Activated T-helper 1 cell treated with anti-CD3 and anti-CD28 coated beads, Interleukin-12 subunit alpha, Interleukin-12 subunit beta, Interleukin-2, Interleukin-4 antibody, amounts not matched to agents 30 ng/mL and 10 ng/mL and 1 ng/mL, durations not matched to agents 14 hours and 24 hours and 36 hours (primary cell): ENCODE measurements at places on chromosomes 5 and 9. TPM values are rescaled to one million over a fixed set of nuclear protein-coding genes. Genes with fewer than 3 reads are reported as not detected.
A peak's percentile ranks its signal among the peaks of the same experiment; 100 is the strongest.

Gene CDC23
- total RNA-seq, result 48.0 and 50.4 TPM in 2 replicates

Gene PCDHGB1
- total RNA-seq, result 0.18 and 0.32 TPM in 2 replicates

Gene CAST
- total RNA-seq, result 104 and 112 TPM in 2 replicates

Gene KCNN2
- total RNA-seq, result not detected in 2 replicates

Gene TLX3
- total RNA-seq, result not detected in 2 replicates

DNA sequence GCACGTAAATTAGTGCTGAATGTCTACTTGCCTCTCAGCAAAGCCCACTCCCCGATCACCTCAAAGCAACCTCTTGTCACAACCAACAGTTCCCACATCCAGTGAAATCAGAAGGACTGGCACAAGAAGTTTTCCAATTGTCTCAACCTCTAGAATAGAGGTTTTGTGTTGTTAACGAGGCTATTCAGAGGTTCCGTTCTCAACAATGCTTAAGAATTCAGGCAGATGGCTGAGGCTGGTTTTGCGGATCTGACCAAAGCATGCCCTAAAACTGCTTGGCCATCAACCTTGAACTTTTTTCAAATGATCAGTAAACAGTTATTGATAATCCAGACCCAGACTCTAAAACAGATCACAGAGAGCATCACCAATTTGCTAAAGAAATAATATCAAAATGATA lies 52.9 kb downstream of the MAPKAP1 start:
- H3K27ac ChIP-seq, result no peak overlapping the region
- DNase-seq, result no peak
- H3K36me3 ChIP-seq, result peaks cover 26% of the 10 kb centered on the region
- H3K4me1 ChIP-seq, result peaks cover 41% of the 10 kb centered on the region

DNA sequence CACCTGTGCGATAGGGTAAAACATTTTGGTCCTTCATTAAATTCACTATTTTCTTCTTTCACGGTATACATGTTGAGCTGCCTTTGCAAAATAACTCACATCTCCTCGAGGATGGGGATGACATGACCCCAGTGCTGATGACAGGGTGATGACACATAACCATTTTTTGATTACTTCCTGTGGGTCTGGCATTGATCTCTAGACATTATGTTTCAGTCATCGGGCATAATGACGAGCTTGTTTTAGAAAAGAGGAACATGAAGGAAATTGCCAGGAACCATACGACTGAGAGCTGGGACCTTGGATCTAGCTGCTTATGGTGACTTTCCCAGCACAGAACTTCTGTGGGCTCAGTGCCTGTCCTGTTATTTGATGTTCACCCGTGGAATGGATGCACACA lies 25.2 kb downstream of the COL5A1 start:
- no peak overlapping the region for H3K4me3 ChIP-seq
- H3K36me3 ChIP-seq, result no peaks in the 10 kb centered on the region

- peak overlapping the region; percentile 66 for H3K4me3 ChIP-seq
- peaks cover 67% of the 10 kb centered on the region for H3K4me1 ChIP-seq
- peaks cover 9% of the 10 kb centered on the region for H3K36me3 ChIP-seq
- no peaks in the 10 kb centered on the region for H3K27me3 ChIP-seq
- DNase-seq, result no peak
Measured at GRCh38 chr5:40224421-40224820, 455.3 kb upstream of the PTGER4 start.

GRCh38 chr5:107860044-107860443 lies 189.3 kb upstream of the EFNA5 start:
- no peak overlapping the region for H3K27ac ChIP-seq
- H3K27me3 ChIP-seq, result no peaks in the 10 kb centered on the region
- H3K4me3 ChIP-seq, result no peak overlapping the region
- no peaks in the 10 kb centered on the region for H3K36me3 ChIP-seq

- DNase-seq, result no peak
- H3K4me1 ChIP-seq, result peaks cover 87% of the 10 kb centered on the region
- peak overlapping the region; percentile 45 for H3K4me3 ChIP-seq
Measured at GRCh38 chr9:33162721-33163311, 4.3 kb downstream of the B4GALT1 start.

DNA sequence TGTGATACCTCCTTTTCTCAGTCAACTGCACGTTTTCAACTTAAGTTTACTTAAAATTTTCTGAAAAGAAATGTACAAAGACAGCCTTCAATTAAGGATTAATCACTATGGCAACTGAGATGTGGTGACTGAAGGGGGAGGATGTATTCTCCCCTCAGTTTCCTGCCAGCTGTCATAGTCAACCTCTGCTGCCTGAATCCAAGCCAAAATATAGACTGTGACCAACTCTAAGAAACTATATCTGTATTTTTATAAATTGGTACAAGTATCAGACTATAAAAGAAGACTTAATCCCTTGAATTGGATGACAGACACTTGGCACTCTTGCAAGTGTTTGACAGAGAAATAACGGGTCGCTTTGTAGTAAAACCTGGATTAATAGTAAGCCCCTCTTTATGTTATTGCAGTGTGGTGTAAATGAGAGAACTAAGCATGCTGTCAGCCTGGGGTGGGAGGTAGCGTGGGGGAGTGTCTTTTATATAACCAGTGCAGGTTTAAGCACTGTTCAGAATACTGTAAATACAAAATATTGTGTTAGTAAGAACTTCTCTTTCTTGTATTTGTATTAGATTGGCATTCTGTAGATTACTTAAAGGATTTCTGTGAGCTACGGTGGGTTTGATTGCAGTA lies 106.4 kb downstream of the ERCC6L2 start:
- peaks cover 17% of the 10 kb centered on the region for H3K4me1 ChIP-seq
- no peak overlapping the region for H3K27ac ChIP-seq
- no peak overlapping the region for H3K4me3 ChIP-seq
- DNase-seq, result no peak
- peaks cover 34% of the 10 kb centered on the region for H3K36me3 ChIP-seq
- H3K27me3 ChIP-seq, result no peaks in the 10 kb centered on the region

DNA sequence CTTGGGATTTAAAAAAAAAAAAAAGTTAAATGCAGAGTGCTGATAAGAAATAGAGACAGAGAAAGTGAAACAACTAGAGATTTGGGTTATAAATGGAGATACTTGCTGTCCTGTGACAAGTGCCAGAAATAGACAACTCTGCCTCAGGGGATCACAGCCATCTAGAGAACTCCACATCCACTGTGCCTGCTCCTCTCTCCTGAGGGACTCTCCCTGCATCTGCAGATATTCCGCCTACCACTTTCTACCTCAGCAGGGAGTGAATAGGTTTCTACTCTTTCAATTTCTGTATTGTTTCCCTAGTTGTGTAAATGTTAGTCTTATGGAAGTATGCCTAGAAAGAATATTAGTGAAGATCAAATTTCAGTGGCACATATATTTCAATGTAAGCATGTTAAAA lies 307.2 kb downstream of the HTR1A start:
- no peaks in the 10 kb centered on the region for H3K27me3 ChIP-seq
- DNase-seq, result no peak
- no peak overlapping the region for H3K27ac ChIP-seq
- H3K36me3 ChIP-seq, result no peaks in the 10 kb centered on the region

- H3K4me1 ChIP-seq, result no peaks in the 10 kb centered on the region
- H3K36me3 ChIP-seq, result no peaks in the 10 kb centered on the region
- DNase-seq, result no peak
- no peak overlapping the region for H3K27ac ChIP-seq
- no peak overlapping the region for H3K4me3 ChIP-seq
Measured at GRCh38 chr9:68507130-68507805, 33.4 kb downstream of the TMEM252 start.

DNA sequence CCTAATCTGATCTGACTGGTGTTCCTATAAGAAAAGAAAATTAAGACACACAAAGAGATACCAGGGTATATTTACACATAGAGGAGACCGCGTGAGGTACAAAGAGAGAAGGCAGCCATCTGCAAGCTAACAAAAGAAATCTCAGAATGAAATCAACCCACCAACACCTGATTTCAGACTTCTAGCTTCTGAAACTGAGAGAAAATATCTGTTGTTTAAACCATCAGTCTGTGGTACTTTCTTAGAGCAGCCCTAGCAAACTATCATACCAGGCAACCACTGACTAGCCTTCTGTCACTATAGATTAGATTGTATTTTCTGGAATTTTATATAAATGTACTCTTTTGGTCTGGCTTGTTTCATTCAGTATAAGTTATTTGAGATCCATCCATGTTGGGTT lies 779.3 kb upstream of the ACO1 start:
- no peak overlapping the region for H3K27ac ChIP-seq
- no peaks in the 10 kb centered on the region for H3K4me1 ChIP-seq
- no peak overlapping the region for H3K4me3 ChIP-seq
- no peaks in the 10 kb centered on the region for H3K36me3 ChIP-seq

- peaks cover 68% of the 10 kb centered on the region for H3K4me1 ChIP-seq
- H3K36me3 ChIP-seq, result peaks cover 31% of the 10 kb centered on the region
- DNase-seq, result no peak
- no peaks in the 10 kb centered on the region for H3K27me3 ChIP-seq
Measured at GRCh38 chr5:55036477-55036876, 12.4 kb downstream of the GZMK start.

DNA sequence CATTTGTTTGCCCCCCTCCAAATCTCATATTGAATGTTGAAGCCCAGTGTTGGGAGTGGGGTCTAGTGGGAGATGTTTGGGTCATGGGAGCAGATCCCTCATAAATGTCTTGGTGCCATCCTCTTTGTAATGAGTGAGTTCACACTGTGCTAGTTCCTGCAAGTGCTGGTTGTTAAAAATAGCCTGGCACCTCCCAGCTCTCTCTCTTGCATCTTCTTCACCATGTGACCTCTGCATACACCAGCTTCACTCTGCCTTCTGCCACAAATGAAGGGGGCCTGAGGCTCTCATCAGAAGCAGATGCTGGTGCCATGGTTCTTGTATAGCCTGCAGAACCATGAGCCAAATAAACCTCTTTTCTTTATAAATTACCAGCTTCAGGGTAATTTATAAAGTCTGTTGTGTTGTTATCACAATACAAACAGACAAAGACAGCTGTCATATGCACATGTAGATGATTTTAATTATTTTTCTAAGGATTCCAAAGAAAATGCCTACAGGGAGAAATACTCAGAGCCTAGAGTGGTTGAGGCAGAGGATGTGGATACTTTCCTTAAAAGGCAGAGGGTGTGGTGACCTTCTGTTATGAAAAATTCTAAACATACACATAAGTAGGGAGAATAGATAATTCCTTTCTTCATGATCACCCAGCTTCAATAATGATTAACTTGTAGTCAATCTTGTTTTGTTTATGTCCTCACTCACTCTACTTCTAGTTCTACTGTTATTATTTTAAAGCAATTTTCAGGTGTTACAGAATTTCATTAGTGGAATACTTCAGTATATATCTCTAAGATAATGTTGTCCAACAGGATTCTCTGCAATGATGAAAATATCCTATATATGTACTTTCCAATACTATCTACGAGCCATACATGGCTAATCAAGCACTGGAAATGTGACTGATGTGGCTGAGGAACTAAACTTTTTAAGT lies 75.1 kb upstream of the RANBP6 start:
- DNase-seq, result no peak
- H3K4me1 ChIP-seq, result no peaks in the 10 kb centered on the region
- H3K4me3 ChIP-seq, result no peak overlapping the region
- no peak overlapping the region for H3K27ac ChIP-seq
- H3K27me3 ChIP-seq, result peaks cover 9% of the 10 kb centered on the region

- DNase-seq, result peak; percentile 43
- no peaks in the 10 kb centered on the region for H3K36me3 ChIP-seq
- H3K4me1 ChIP-seq, result peaks cover 11% of the 10 kb centered on the region
- peaks cover 4% of the 10 kb centered on the region for H3K27me3 ChIP-seq
- H3K4me3 ChIP-seq, result no peak overlapping the region
Measured at GRCh38 chr5:73792687-73793320, 166.8 kb downstream of the ARHGEF28 start.

GRCh38 chr5:76204713-76205112 lies 121.5 kb downstream of the SV2C start:
- no peaks in the 10 kb centered on the region for H3K36me3 ChIP-seq
- no peaks in the 10 kb centered on the region for H3K4me1 ChIP-seq
- no peak overlapping the region for H3K27ac ChIP-seq
- no peak overlapping the region for H3K4me3 ChIP-seq

DNA sequence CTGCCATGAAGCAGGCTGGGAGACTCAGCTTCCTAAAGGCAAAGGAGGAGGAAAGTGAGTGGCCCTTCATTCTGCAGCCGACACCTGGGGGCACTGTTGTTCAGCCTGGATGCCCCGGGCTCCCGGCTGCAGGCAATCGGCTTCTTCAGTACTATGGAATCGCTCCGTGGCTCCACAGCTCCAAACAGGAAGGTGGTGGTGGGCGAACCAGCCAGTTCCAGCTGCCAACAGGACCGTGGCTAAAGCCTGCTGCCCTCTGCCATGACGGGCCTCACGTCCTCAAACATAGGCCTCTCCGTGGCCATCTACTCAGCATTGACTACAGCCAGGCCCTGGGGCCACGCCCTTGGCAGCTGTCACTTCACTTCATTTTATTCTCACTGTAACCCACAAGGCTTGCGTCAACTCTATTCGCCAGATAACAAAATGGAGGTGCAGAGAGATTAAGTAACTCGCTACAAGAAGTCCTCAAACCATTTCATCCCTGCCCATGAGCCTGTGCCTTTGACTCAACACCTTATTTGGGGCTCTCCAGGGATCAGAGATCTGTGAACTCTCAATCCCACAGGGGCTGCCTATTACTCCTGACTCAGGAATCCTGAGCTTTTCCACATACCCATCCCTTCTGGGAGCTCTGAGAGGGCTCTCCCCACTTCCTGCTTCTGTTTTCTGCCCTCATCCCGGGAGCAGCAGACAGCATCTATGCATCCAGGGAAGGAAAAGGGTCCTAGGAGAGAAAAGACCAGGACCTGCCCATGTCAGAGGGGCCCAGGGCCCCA lies 38.0 kb downstream of the PAX5 start:
- H3K27ac ChIP-seq, result no peak overlapping the region
- no peaks in the 10 kb centered on the region for H3K4me1 ChIP-seq
- DNase-seq, result peak; percentile 17
